ENCODE measurements at places on chromosomes 2 and 18.
A peak's percentile ranks its signal among the peaks of the same experiment; 100 is the strongest.

DNA sequence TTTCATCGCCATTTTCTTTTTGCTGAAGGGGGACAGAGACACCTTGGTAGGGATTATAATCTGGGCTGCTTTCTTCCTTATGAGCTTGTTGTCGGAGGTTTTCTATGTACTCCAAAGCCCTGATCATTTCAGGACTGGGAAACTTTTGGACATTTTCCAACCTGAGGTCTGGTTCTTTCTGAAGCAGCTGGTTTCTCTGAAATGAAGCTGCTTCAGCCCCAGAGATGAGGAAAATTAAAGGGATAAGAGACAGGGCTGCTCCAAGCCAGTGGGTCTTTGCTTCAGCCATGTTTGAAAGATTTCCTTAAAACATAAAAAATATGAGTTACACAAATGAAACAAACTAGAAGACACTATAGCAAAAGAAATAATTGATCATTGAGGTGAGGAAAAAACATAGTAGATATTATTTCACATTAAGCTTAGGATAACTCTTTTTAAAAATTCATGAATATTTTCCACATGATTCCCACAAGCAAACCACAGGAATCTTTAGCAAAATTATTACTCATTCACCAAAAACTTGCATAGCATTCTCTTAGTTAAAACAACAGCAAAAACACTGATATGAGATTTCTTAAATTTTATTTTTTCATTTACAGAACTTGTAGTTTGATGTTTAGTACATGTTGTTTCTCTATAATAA is 3.0 kb downstream of the SCG2 start:
- no peak for DNase-seq

DNA sequence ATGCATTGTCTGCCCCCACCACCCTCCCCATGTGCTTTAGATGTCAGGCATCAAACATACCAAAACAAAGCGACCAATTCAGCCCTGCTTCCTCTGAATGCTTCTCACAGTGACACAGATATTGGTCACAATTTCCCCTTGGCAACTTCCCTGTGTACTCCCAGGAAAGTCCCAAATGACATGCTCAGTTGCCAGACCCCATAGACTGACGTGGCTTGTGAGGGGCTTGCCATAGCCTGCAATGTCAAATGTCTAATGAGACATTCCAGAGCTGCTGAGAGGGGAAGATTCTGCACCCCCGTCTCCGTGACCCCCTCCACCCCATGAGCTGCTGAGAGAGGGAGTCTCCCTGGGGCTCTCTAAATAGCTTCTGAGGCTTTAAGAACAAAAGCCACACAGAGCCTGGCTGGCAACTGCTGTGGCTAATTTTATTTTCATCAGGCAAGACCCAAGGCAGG is 47.3 kb downstream of the RFTN2 start:
- no peak for DNase-seq

DNA sequence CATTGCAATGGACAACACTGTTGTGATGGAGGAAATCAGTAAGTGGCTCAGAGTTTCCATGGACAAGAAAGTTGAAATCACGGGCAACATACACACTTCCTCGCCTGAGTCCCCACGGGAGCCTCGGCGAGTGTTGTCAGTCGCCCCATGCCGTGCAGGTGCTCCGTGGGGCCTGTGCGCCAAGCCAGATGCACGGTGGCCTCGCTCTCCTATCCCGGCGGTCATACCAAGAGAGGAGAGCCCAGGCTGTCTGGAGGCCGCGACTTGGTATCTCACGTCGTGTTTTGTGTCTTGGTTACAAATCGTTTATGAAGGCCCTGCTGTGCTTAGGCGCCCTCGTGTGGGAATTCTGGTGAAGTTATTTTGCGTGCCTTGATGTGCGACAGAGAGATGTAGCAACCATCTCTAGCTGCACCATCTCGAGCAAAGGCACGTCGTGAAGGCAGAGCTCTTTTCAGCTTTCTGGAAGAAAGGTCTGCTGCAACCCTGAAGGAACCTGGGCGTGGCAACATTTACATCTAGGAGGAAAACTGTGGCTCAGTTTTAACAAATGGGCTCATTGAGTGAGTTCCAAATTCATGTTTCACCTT is 21.8 kb downstream of the ATG4B start:
- no peak for DNase-seq

GRCh38 chr2:223166983-223167650 is 115.1 kb downstream of the KCNE4 start:
- DNase-seq = no peak

DNA sequence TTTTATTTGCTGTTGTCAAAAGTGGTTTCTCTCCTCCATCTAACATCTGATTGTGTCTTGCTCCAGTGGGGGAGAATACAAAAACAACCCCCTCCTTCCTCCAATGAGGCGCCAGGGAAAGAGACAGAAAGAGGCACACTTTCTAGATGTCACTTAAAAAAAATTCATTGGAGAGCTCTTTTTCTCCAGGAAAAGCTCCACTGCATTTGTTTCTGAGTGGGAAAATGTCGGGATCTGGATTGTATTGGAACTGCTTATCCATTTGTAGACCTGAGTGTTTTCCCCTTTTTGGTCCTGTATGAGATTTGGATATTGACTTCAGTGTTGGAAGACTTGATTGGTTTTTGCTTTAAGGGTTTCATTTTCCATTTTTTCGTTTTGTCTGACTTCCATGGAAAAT is 995 bp downstream of the MBD5 start:
- DNase-seq = no peak

DNA sequence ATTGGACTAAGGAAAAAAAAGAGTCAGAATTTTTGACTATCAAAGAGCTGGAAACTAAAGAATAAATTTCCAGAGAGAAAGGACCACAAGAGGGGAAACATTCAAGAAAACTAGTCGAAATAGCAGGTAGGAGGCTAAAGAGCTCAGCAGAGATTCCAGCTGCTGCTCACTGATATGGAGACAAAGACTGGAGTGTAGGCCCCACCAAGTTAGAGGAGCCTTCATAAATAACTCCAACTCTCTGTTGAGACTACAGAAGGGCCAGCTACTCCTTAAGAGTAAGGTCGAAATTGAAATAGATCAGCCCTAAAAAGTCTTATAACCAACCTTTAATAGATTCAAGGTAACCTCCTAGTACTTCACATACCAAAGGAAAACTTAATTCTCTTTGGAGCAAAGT is 31.1 kb downstream of the SS18 start:
- no peak for DNase-seq

- no peak for DNase-seq
Measured at GRCh38 chr2:121547646-121548045, 17.0 kb downstream of the RNU4ATAC start.

GRCh38 chr2:160490733-160491685 is 2.6 kb downstream of the RBMS1 start:
- no peak for DNase-seq

- DNase-seq = no peak
Measured at GRCh38 chr2:44456946-44457345, 95.2 kb downstream of the CAMKMT start.

DNA sequence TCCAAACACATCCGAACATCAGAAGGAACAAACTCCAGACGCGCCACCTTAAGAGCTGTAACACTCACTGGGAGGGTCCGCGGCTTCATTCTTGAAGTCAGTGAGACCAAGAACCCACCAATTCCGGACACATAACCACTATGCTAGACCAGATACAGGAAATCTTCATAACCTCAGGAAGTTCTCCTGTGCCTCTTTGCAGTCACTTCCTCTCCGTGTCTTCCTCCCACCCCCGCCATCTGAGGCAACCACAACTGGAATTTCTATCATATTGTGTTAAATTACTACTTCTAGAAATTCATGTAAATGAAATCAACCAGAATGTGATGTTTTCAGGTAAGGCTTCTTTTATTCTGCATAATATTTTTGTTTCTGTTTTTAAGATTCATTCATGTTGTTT is 631.0 kb upstream of the NXPH2 start:
- DNase-seq = no peak

DNA sequence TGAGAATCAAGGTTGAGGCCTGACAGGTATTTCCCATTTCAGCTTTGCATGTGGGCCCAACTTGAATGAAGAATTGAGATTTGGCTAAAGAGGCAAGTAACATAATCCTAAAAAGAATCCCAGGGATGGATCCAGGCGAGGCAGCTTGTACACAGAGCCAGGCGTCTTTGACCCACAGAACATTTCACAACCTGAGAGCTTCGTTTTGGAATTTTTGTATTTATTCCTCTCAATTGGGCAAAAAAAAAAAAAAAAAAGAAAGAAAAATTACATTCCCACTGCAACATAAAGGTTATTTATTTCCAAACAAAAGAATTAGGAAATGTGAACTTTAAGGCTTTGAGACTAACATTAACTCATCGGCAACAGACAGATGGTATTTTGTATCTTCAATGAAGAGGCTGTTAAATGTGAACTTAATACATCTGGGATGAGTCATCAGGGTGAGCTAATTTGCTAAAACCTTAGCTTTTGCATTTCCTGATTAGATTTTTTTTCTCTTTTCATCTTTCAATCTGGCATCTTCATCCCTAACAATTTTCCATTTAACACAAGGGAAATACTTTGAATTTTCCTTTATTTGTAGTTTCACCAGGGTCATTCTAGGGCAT is 478.5 kb upstream of the TNP1 start:
- no peak for DNase-seq

GRCh38 chr2:239594772-239595608 is 194.2 kb upstream of the HDAC4 start:
- DNase-seq = no peak

GRCh38 chr2:127986548-127987079 is 41.2 kb downstream of the SAP130 start:
- no peak for DNase-seq

GRCh38 chr2:147342329-147342728 is 502.5 kb upstream of the ACVR2A start:
- no peak for DNase-seq

DNA sequence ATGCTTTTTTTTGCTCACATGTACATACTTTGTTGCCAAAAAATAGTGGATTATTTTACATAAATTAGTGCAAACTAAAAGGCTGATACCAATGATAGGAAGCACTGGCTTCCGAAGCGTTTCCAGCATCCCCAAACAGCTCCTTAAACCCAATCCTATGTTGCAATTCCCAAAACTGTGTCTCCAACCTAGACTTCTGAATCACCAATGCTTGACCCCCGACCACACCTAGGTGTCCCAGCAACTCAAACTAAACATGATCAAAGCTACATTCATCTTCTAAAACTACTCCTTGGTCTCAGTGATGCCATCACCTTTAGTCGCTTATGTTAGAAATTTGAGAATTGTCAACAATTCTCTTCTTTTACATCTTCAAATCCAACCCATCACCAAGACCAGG is 13.4 kb downstream of the ATP8B1 start:
- DNase-seq = no peak

GRCh38 chr2:68290901-68291300 is 28.8 kb downstream of the CNRIP1 start:
- DNase-seq = no peak

DNA sequence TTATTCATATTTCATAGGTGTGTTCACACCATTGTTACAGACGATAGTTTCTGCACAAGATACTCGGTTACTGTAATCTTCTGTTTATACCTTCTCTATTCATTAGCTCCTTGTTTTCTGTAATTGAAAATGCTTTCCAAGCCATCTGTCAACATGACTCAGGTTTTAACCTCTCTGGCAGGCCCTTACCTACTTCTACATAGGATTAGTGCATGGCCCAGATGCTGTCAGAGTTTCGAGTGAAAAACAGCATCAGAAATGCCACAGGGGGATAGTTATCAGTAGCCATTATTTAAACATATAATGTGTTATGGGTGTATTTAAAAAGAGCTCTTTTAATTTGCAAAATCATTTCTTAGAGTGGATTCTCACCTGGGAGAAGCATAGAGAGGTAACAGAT is 596.4 kb downstream of the FBXO15 start:
- DNase-seq = no peak

DNA sequence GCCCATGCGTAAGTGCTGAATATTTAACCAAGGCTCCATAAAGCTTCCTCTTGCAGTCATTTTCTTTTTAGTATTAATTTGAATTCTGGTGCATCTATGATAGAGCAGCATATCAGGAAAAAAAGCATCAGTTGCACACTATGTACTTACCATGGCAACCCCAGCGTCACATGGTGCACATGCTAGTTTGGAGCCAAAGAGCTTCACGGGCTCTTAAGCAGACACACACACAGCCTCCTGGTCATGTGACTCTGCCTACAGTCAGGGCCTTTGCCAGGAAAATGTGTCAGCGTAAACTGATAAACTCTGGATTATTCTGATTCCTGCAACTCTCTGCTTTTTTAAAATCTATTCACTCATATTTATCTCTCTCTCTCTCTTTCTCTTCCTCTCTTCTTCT is 30.2 kb downstream of the NYAP2 start:
- no peak for DNase-seq

DNA sequence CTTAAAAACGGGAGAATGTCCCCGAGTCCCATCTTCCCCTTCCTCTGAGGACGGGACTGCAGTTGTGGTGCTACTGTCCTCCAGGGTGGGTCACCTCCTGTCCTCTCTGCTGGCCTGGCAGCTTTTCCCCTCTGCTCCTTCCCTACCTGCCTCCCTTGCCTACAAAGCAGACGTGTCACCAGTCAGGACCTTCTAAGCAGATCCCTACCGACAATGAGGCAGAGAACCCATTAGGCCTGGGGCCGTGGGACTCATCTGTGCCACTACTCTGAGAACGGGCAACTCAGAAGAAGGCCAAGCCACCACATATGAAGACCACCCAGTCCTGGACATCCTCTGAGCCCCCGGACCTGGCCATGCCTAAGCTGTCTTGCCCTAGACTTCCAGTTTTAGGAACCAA is 103.0 kb upstream of the TEX51 start:
- no peak for DNase-seq

- DNase-seq = no peak
Measured at GRCh38 chr2:105100046-105100840, 62.4 kb downstream of the MRPS9 start.

GRCh38 chr2:104340879-104341828 is 512.8 kb upstream of the POU3F3 start:
- DNase-seq = no peak

- DNase-seq = peak; percentile 56
Measured at GRCh38 chr2:126657636-126658318, 1.8 kb downstream of the GYPC start.

DNA sequence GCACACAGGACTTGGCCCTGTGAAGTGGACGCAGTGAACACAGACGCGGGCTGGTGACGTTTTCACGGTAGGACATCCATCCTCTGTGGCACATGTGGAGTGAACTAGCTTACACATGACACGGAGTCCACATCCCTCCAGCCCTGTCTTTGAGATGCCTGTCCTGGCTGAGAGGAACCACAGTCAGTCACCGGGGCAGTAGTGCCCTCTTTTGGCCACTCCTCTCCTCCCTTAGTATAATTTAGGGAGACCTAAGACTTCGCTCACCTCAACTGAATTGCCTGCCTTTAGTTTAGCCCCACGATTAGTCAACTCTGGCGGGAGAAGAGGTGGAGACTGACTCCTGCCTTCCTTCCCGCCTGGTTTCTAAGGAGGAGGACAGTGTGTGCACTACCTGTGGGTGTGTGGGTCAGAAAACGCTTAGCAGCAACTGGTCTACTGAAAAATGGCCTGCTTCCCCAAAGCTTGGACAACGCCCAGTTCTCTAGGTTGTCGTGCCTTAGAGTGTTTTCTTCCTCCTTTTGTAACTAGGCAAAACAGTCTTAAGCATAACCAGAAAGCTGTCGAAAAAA is 70.6 kb downstream of the MBP start:
- DNase-seq = no peak

- no peak for DNase-seq
Measured at GRCh38 chr2:95017071-95017501, 8.4 kb upstream of the MAL start.

Measured in activated T-cell treated with anti-CD3 and anti-CD28 coated beads for 24 hours (primary cell).